ENCODE measurements at places on chromosomes 11 and 22.

- DNase-seq, result no peak
These were observed 877.3 kb downstream of the BRD1 start for GRCh38 chr22:48950151-48950915.

- DNase-seq, result no peak
These were observed 88.1 kb downstream of the RRAS2 start for GRCh38 chr11:14270690-14271542.

- DNase-seq, result peak; percentile 84
These were observed 5.0 kb downstream of the DGKZ start for GRCh38 chr11:46352063-46352841.

GRCh38 chr11:122189229-122189628 is 73.2 kb upstream of the BLID start:
- no peak for DNase-seq

DNA sequence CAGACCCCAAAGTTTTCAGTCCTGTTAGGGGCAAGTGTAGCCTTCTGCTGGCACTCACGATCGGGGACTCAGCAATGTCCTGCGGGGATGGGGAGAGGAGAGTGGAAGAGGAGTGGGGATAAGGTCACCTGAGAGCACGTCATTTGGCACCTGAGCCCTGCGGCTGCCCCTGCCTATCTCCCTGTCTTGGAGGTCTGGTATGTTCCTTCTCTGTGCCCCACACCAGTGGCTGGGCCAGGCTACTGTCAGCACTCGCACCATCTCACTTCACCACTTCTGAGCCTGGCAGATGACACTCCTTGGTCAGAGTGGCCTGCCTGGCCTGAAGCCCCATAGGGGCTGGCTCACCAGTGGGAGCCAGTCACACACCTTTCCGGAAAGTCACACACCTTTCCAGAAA is 20.1 kb upstream of the CHADL start:
- DNase-seq, result no peak

GRCh38 chr11:12922418-12922817 is 86.7 kb upstream of the RASSF10 start:
- no peak for DNase-seq

GRCh38 chr11:61985869-61986268 is 18.4 kb upstream of the FTH1 start:
- no peak for DNase-seq

DNA sequence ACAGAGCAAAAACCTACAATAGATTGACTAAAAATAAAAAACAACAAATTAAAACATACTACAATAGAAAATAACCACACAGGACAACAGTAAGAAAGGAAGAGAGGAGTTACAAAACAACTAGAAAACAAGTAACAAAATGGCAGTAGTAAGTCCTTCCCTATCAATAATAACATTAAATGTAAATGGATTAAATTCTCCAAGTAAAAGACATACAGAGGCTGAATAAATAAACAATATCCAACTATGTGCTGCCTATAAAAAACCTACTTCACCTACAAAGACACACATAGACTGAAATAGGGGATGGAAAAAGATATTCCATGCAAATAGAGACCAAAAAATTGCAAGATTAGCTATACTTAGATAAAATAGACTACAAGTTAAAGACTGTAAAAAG is 57.0 kb upstream of the RASSF10 start:
- no peak for DNase-seq

DNA sequence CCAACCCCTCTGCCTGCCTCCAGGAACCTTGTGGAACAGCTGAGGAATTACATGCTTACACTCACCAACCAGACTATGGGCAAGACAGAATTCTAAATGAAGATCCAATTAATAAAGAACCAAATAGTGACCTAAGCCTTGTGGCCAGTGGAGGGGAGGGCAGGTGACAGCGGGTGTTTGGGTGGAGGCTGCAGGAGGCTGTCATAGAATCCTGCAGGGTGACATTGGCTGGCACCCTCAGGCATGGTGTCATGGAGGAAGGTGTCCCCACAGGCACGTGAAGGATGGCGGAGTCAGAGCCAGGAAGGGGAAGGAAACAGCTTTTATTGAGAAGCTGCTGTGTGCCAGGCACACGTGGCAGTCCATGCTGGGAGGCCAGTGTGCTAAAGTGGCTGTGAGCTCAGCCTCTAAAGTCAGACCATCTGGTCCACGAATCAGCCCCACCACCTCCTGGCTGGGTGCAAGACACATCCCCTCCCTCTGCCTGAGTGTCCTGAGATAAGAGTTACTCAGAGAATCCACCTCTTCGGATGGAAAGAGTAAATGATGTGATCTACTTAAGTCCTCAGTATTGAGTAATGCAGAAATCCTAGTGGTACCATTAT is 8.7 kb downstream of the MYO18B start:
- DNase-seq, result no peak

- DNase-seq, result no peak
These were observed 7.2 kb downstream of the SUN2 start for GRCh38 chr22:38748487-38749136.

- no peak for DNase-seq
These were observed 133.4 kb downstream of the SPON1 start for GRCh38 chr11:14095882-14096281.

- DNase-seq, result no peak
These were observed 15.2 kb downstream of the PRPF19 start for GRCh38 chr11:60891103-60891741.

DNA sequence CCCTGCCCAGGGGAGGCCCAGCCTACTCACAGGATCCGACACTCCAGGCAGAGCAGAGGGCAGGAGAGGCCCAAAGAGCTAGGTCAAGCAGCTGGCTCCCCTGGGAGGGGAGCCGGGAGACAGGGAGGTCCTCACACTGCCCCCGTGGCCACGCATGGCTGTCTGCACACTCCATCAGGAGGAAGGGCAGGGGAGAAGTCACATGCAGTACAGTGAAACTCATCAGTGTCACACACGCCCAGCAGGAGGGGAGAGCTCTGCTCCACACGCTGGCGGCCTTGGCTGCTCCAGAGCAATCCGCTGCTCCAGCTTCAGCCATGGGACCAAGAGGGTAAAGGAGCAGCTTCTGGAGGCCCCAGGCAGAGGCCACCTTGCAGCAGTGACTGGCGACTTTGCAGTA is 14.3 kb downstream of the TCIRG1 start:
- no peak for DNase-seq

DNA sequence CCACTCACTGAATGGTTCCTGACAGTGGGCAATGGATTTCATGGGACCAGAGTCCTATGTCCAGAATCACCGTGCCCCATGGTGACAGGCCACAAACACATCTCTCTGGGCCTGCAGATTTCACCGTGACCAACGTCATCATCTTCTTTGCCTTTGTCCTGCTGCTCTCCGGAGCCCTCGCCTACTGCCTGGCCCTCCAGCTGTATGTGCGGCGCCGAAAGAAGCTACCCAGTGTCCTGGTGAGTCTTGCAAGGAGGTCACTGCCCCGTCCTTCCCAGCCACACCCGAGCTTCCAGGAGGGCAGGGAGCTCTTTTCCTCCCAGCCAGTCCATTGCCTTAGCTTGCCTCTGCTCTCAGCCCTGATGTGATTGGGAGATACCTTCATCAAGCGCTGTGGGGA is 9.3 kb downstream of the IL10RA start:
- no peak for DNase-seq

Measured in glutamatergic neuron (in vitro differentiated cells).